Stimulated activated CD8-positive, alpha-beta memory T cell treated with anti-CD3 and anti-CD28 coated beads, Interleukin-7, amount 100 ng/mL, for 4 hours (primary cell): ENCODE measurements at places on chromosomes 4 and X.

DNA sequence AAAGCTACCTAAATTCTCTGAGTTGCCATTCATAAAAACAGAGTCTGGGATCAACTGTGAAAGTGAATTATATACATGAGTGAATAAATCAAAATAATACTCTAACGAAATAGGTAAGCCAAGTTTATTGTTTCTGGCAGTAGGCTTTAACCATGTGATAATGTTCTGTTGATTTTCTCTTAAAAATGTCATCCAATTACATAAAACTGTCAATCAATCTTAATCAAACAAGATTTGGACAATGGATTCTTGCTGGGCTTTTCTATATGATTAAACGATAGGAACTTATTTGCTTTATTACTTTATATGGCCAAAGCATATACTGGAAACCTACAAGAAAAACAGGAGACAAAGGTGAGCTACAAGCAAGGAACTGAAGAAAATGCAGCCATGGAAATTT is 148.8 kb downstream of the INPP4B start:
- DNase-seq = no peak

DNA sequence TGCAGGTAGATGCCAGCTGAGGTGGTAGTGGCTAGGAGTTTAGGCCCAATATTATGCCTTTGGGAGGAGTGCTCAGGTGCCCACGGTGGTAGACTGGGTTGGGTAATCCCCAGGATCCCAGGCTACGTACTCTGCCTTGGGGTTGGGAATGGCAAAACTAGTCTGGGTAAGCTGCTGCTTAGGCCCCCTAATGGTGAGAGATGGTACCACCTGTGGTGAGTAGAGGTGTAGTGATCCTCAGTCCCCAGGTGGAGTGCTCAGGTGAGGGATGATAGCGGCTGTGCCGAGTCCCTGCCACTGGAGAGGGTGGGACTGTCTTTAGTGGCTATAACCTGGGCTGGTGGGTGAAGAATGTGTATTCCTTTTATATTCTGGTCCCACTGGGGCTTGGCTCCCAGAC is 75.2 kb downstream of the IL1RAPL2 start:
- DNase-seq = no peak

- DNase-seq = no peak
These were observed 3.0 kb downstream of the SLIT2 start for GRCh38 chr4:20254511-20255250.

- DNase-seq = no peak
These were observed 59.8 kb upstream of the RELL1 start for GRCh38 chr4:37745946-37746345.

GRCh38 chr4:7197910-7198309 is 5.6 kb downstream of the SORCS2 start:
- DNase-seq = no peak

DNA sequence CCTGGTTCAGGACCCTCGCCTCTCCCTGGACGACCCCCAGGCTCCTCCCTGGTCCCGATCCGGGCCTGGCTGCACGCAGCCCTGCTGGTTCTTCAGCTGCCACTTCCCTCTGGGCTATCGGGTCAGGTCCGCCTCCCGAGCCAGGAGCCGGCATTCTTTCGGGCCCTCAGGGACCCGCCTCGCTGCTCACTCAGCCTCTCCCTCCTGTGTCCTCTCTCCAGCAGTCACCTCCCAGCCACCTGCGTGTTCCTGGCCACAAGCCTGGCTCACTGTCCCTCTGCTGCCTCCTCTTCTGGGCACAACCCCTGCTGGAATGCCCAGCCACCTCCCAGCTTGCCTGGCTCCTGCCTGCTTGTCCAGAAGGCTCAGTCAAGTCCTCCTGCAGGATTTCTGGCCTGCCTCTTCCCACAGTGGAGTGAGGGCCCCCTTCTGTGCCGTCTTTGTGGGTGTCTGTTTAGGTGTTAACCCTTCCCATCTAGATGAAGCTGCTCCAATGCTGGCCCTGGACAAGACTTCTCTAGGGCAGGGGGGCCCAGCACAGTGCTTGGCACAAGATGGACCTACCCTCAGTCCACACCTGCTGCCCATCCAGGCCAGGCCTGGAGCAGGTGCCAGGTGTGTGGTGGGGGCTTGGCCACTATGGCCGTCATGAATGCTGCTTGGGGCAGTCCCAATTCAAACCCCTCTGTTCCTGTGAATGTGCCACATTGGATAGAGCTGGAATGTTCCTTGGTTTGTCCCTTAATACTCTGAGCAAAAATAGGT is 2.2 kb downstream of the WFS1 start:
- no peak for DNase-seq

DNA sequence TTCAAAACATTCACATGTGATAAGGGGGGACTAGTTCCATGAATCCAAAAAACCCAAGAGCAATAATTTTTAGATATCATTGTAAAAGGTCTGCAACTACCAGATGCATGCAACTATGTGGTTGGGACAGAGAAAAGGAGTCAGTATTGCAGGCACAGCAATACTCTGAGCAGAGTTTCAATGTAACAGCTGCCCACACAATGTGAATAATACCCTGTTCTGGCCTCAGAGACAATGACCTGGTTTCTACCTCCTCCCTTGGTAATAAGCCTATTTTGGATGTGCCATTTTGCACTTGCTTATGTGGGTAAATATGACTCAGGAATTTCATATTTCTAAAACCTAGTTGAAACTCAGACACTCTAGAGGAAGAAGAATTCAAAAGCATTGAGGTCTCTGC is 194.8 kb upstream of the RASGEF1B start:
- no peak for DNase-seq

DNA sequence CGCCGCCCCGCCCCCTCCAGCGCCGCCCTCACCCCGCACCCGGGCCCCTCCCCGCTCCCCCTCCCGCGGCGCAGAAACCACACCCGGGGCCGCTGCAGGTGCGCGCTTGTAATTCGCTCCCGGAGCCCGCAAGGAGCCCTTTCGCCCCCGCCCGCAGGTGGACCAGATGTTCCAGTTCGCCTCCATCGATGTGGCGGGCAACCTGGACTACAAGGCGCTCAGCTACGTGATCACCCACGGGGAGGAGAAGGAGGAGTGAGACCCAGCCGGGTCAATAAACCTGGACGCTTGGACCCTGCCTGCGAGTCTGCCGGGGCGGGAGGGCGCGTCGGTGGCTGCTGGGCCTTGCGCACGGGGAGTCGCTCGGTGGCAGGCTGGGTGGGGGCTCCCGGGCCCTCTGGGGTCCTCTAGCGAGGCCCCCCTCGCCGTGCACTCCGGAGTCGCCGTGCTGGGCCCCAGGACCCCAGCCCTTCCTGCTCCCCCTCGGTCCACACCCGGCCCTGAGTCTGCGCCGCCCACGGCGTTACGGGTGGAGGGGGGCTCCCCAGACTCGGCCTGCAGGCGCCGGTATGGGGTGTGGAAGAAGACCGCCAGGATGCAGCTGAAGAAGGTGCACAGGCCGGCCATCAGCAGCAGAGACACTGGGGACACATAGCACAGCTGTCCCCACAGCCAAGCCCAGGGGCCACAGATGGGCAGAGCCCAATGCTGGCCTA is 7.1 kb downstream of the SLC49A3 start:
- no peak for DNase-seq

GRCh38 chrX:134023851-134024281 is 38.5 kb upstream of the GPC3 start:
- no peak for DNase-seq

DNA sequence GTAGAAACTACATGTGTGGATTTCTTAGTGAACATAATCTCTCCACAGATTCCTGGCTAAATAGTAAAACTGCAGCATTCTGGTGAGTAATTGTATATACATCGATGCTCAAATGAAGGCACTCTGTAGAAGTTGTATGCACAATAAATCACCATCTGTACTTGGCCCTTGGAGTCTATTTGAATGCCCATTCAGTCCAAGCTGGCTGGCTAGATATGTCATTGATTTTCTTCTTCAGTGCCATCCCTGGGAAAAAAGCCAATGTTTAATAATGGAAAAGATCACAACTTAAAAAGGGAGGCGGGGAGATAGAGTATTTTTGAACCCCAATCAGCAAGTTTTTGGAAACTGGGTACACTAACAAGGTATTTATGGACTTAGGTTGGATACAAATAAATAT is 381.0 kb upstream of the TEX13C start:
- DNase-seq = no peak

GRCh38 chrX:115901241-115901640 is 269.3 kb upstream of the AGTR2 start:
- DNase-seq = no peak

- DNase-seq = no peak
These were observed 16.4 kb downstream of the CCKAR start for GRCh38 chr4:26473893-26474292.

GRCh38 chrX:151912221-151912620 is 468 bp upstream of the MAGEA4 start:
- no peak for DNase-seq

GRCh38 chrX:35696760-35697234 is 101.3 kb upstream of the MAGEB16 start:
- no peak for DNase-seq

- no peak for DNase-seq
These were observed 11.0 kb downstream of the VEGFC start for GRCh38 chr4:176781739-176782100.

DNA sequence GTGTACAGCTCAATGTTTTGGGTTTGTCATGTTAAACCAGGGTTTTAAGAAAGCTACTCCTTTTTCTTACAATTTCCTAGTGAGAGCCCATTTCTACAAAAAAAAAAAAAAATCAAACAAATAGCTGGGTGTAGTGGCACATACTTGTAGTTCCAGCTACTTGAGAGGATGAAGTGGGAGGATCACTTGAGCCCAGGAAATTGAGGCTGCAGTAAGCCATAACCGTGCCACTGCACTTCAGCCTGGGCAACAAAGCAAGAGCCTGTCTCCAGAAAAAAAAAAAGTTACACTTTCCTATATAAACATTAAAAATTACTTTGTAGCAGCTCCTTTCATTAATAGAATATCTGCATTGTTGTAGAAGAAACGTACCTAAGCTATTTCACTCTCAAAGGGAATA is 166.7 kb downstream of the HS6ST2 start:
- no peak for DNase-seq

- no peak for DNase-seq
These were observed 6.2 kb upstream of the IQSEC2 start for GRCh38 chrX:53287493-53288138.

DNA sequence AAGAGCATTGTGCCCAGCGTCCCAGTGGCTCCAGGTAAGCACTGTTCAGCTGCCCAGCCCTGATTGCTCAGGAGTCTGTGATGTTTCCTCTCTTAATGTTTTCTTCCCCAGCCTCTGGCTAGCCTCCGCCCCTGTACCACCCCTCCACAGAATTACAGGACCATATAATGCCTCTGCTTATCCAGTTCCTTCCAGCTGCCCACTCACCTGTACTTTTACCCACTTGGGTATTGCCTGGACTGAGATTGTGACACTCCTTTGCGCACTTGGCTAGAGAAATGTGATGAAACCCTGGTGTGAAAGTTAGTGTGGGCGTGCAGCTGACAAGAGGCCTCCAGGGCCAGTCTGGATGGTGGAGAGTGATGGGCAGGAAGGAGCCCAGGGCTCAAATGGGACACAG is at the start of gene AWAT2:
TSS of gene AWAT2 (minus strand) at position 14 of the 400 bp plus-strand sequence. CDS start at position 8, 6 bp downstream.
- no peak for DNase-seq

- DNase-seq = no peak
These were observed 1.7 kb downstream of the ARAF start for GRCh38 chrX:47562615-47563243.

GRCh38 chr4:1206299-1207156 is 34.1 kb upstream of the SPON2 start:
- DNase-seq = no peak

- no peak for DNase-seq
These were observed 914.8 kb upstream of the GRIA3 start for GRCh38 chrX:122269243-122269781.

GRCh38 chrX:71532078-71532752 is 689 bp upstream of the OGT start:
- DNase-seq = peak; percentile 16
